ENCODE measurements at places on chromosomes 5 and 9.

GRCh38 chr5:40367255-40367654 is 312.5 kb upstream of the PTGER4 start:
- peak; percentile 14 for DNase-seq

- DNase-seq: no peak
Observed at GRCh38 chr5:94508461-94509148, 109.8 kb downstream of the KIAA0825 start.

DNA sequence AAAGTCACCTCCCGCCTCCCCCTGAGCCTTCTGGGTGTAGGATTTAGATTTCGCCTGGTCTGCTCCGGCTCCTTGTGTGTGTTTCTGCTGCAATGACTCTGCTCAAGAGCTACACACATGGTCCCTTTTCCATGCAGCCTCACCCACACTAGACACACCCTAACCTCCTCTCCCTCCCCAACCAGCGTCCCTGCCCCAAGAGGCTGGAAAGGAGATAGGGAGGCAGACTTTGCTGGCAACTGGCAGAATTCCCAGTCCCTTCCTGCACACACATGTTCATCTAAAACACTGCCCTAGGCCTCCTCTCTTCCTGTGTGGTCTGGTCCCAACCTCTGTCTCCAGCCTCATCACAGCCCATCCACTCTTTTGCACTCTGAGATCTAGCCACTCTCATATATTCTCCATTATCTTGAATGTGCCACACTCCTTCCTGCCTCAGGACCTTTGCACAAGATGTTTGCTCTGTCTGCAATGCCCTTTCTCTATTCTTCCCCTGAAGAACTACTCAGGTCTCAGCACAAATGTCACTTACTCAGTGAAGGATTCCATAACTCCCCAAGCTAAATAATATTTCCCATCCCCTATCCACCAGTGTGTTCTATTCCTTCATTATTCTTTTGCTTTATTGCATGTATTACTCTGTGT is 253.8 kb downstream of the CDK5RAP2 start:
- no peak for DNase-seq

- no peak for DNase-seq
Observed at GRCh38 chr5:107484281-107484680, 186.5 kb downstream of the EFNA5 start.

DNA sequence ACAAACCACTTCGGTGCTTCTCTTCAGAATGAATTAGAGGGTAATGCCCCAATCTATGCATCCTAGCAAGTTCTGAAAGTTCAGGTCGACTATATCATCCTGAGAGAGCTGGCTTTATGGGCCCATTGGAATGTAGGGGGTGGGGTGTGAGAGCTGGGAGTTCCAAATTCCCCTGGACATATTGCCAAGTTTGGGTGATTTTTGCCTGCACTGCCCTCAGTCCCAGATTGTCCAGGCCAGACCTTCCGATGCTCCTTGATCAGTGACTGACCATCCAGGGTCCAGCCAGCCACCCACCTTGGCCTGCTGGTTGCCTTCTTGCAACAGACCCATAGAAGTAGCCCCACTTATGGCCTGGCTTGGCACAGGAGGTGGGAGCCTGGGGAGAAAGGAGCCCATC is 47.8 kb upstream of the CXCL14 start:
- DNase-seq: no peak

DNA sequence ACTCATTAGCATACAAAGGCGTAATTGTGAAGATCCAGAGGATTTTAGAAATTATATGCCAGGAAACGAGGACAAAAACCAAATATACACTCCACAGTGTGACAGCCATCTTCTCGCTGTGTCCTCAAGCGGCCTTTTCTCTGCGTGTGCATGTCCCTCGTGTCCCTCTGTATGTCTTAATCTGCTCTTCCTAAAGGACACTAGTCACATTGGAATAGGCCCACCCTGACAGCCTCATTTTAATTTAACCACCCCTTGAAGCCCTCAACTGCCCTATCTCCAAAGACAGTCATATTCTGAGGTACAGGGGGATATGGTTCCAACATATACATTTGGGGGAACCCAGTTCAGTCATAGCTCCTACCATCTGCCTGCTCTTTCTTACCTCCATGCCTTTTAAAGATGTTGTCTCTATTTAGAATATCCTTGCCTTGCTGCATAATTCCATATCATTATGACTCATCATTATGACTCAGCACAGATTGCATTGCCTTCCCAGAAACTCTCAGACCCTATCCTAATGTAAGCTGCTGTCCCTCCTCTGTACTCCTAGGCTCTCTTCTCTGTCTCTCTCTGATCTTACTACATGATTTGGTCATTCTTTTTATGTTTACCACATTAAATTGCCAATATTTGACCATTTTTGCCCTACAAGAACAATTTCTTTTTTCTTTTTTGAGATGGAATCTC is 210.9 kb downstream of the AOPEP start:
- peak; percentile 95 for DNase-seq

GRCh38 chr9:132946631-132947295 is 2.3 kb upstream of the TSC1 start:
- peak; percentile 85 for DNase-seq

Measured in ELR (cell line).